ENCODE measurements at places on chromosomes 5 and 9.

- no peak for DNase-seq
Observed at GRCh38 chr5:140106805-140107311, 7.1 kb upstream of the PURA start.

DNA sequence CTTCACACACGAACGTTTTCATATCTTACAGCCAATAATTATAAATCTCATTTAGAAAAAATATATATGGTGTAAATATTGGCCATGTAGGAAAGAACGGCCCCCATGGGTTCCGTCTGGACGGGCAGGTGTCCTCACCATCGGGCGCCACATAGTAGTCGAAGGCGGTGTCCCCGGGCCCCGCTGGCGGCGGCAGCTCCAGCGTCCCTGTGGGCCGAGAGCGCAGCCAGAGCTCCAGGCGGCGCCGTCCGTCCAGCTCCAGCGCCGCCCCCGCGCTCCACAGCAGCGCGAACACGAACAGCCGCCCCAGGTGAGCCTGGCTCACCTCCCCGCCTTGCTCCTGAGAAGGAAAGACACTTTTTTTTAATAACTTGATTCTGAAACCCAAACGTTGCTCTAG, 134.6 kb downstream of the DNAH5 start:
- DNase-seq, result no peak

- DNase-seq, result no peak
Observed at GRCh38 chr9:135847833-135848232, 59.5 kb downstream of the CAMSAP1 start.

- DNase-seq, result no peak
Observed at GRCh38 chr5:133581918-133582317, 30.4 kb downstream of the FSTL4 start.

DNA sequence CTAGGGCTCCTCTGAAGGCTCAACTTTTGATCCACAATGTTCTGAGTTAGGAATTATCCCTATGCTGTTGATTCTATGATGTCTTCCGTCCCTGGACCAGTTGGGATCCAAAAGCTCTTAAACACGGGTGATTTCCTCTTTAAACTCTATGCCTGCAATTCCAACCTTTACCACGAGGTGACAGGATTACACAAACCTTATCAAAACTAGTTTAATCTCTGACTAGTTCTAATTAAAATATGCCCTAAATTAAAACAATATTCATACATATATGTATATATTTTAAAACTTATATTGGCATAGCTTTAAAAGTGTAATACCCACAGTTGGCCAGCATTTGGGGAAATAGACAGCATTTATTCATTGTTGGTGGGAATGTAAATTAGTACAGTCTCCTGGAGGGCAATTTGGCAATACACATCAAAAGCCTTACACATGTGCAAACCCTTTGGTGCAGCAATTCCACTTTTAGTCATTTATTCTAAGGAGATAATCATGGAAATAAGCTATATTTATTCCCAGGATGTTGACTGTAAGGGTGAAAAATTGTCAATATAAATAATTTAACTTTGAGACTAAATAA, 51.6 kb upstream of the PHYKPL start:
- DNase-seq, result no peak

DNA sequence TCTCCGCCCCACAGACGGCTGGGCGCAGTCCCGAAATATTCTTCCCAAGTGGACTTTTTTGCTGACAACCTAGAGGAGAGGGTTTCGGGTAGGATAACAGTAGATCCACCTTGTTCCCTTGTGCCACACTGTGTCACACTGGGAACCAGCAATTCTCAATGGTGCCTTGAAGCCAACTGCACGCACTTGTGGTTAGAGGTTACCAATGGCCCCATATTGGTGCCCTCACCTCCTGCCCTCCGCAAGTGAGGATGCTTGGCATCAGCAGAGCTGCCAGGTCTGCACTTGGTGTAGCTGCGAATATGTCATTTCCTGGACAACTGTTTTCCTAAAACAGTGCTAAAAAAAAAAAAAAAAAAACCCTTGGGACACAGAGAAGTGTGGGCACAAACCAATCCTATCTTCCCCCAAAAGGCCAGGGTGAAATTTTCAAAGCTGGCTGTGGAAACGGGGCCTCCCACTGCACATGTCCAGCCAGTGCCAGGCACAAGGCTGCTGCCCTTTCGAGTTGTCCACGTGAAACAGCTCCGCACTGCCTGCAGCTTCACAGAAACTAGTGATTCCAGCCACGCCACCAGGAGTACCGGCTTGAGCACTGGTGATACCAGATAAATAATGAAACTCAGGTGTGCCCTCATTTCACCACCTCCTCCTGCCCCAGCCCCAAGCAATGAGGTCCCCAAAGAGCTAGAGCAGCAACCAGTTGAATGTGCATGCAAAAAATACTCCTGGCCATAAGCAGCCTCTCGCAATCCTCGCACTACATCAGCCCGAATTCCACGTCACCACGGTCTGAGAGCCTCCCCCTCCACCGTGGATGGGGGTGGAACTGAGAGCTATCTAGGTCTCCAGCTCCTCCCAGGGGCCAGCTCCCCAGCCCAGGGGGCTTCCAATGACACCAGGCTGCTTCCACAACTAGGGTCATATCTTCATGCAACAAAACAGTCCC, 51.2 kb downstream of the USP20 start:
- DNase-seq, result peak; percentile 55

- no peak for DNase-seq
Observed at GRCh38 chr5:110973510-110973909, 98.0 kb upstream of the TSLP start.

DNA sequence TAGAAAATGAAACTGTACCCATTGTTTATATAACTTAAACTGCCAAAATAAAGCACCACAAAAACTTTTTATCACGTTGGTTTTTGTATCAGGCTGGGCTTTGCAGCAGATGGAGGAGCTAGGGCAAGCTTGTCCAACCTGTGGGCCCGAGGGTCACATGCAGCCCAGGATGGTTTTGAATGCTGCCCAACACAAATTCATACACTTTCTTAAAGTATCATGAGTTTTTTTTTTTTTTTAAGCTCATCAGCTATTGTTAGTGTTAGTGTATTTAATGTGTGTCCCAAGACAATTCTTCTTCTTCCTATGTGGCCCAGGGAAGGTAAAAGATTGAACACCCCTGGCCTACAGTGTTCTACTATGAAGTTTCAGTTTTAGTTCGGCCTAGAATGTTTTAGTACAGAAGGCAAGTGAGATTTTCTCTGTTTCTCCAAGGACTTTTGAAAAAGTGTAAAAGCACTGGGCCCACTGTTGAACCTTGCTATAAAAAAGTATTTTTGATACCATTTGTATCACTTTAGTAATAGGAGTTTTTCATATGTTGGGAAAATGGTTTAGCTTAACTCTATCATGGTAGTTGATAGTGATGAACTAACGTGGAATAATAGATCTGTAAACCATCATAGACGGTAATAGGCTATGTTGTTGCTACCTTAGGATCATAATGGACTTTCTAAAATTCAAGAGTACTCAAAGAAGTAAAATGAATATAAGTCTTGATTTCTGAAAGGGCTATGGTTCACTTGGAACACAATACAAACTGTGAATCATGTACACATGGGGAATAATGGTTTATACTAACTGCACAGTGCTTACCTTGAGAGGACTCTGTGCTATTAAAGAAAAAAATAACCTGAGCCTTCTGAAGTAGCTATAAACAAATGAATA, 2.9 kb downstream of the CDKN2A start:
- no peak for DNase-seq

DNA sequence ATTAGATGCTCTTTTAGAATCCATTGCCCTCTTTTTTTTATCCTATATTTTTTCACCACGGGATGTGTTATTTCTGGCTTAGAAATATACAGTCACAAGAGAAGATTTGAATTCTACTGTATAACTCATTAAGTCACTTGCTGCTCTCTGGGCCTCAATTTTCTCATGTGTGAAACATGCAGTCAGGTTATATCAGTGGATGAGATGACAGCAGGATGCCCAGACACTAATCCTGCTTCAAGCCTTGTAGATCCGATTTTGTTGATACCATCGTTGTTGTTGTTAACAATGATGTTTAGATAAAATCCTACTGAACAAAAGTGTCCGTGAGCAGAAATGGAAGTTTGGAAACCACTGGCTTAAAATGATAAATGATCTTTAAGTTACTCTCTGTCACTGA, 421.9 kb upstream of the DMAC1 start:
- no peak for DNase-seq

DNA sequence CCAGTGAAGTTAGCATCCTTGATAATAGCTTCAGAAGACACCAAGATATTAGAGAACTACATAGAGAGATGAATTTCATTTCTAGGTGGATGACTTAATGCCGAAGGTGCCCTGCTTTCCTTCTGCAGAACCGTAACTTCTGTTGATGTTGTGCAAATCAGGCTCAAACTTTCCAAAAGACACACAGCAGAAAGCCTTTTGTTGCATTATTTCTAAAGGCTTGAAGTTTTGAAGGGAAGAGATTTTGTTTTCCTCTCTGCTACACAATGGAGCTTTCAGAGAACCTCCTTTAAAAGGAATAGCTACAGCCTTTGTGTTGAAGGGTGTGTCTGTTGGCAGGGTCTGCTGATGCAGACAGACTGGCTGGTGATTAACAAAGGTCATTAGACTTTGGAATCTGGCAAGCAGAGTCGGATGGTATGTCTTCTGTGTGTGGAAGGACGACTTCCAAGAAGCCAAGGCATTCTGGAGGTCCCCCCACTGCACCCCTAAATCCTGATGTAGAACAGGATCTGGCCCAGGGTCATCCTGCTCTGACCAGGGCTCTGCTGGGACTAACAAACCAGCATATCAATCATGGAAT, 57.8 kb downstream of the ZNF462 start:
- DNase-seq, result no peak

DNA sequence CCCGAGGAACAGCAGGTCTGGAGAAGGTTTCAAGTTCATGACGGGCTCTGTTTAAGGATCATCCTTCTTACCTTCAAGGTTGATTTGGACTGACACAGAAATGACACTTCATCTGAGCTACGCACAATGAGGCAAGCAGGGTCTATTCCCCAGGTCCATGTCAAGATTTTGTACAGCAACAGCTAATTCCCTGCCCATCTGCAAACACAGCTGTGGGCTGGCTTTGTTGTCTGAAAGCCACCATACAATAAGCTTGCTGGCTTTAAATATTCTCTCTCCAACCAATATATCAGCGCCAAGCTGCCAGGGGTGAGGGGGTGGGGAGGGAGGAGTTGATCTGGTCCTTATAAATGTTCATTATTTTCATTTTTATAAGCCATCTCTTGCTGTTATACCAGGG, 92.0 kb downstream of the OTULIN start:
- no peak for DNase-seq

- no peak for DNase-seq
Observed at GRCh38 chr5:172185096-172185461, 2.9 kb downstream of the STK10 start.

DNA sequence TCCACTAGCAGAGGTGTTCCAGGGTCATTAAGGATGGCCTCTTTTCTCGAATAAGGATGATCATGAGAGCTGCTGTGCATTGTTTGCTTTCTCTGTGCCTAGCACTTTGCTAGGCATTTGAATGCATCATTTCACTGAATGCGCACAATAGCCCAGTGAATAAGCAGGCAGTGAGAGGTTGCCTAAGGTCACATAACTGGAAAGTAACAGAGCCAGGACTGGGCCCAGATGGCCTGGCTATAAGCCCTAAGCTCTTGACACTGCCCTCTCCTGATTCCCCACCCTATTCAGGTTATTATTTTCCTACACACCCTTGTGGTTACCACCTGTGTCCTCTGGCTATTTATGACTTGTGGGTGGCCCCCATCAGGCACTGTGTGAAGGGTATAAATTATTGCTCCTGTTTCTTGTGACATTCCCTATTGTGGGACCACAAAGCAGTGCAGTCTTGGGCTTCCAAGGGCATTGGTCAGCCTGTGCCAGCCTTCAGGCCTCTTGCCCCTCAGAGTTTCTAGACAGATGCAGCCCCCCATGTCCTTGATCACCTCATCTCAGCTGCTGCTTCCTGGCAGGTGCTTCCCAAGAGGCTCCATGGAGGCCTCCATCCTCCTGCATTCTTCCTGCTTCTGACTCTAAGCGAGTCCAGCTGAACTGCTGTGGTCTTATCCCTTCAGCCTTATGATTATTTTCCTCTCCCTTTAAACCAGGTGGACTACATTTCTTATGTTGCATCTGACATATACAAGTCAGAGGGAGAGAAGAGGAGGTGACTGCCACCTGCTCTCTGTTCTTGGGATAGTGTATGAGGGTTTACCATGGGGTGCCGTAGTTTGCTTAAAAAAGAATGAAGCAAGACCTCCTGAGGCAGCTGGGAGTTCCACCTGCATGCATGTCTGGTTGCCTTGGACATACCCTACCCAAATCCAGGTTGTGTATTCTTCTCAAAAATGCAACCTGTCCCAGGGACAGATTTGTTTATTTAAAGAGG, 47.6 kb downstream of the ANGPTL2 start:
- DNase-seq, result no peak

GRCh38 chr5:131495536-131496399, 139.3 kb downstream of the RAPGEF6 start:
- no peak for DNase-seq

DNA sequence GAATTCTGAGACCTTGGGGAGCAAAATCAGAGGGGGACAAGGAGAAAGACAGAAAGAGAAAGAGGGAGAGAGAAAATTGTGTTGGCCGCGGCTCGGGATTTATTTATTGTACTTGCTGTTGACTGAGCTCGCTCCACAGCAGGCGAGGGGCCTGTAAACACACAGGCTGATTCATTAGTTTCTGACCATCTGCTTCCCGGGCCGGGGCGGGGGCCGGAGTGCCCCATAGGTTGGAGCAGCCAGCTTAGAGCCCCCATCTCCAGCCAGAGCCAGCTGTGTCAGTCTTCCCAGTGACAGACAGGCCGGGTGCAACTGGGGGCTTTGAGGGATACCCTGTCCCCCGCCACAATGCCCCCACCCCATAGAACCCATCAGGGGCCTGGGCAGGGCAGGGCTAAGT, 30.9 kb downstream of the NTNG2 start:
- DNase-seq, result no peak

- peak; percentile 46 for DNase-seq
Observed at GRCh38 chr9:124210697-124211096, 47.1 kb upstream of the NEK6 start.

DNA sequence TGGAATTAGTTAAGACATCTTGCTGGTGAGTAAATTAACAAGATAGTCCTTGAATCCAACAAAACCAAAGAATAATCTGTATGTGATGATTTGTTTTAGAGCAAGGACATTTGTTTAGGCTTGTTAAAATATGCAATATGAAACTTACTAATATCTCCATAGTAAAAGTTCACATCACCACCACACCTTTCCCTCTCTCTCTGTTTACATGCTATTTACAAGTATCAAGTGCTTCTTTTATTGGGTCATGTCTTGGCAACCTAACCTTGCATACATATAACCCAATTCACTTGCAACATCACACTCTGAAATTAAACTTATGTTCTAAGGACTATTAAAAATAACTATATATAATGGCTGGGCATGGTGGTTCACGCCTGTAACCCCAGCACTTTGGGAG, 161.3 kb downstream of the CCDC192 start:
- DNase-seq, result no peak

Data from stimulated activated CD4-positive, alpha-beta T cell treated with anti-CD3 and anti-CD28 coated beads, Interleukin-4, amount 100 ng/mL, for 1 hour (primary cell).